ENCODE measurements at places on chromosomes 6 and 20.

- DNase-seq: no peak
Measured at GRCh38 chr20:8654486-8654885, 414.4 kb upstream of the PLCB4 start.

- DNase-seq: peak; percentile 95
Measured at GRCh38 chr20:31674895-31675827, 37.4 kb downstream of the COX4I2 start.

GRCh38 chr6:39189915-39190544, 39.2 kb downstream of the KCNK5 start:
- DNase-seq: peak; percentile 59

GRCh38 chr6:2579804-2580570, 170.7 kb downstream of the MYLK4 start:
- DNase-seq: no peak

DNA sequence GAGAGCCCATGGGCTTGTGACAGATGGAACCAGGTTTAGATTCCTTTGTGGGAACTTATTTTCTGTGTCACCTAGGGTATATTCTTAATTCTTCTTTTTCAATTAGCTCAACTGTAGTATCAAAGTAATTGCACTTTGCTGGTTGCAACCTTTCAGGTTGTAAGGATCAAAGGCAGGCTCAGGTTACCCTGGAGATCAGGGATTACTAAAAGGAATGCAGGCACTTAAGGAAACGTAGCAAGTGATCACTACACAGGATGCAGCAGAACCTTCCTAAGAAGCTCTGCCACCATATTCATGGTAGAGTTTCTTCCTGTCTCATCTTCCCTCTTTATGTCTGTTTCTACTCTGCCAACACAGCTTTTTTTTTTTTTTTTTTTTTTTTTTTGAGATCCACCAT, 133.2 kb upstream of the JAG1 start:
- no peak for DNase-seq

GRCh38 chr20:62272200-62272599, 30.6 kb upstream of the ADRM1 start:
- DNase-seq: no peak

GRCh38 chr20:51532577-51533191, 9.8 kb downstream of the NFATC2 start:
- DNase-seq: no peak

DNA sequence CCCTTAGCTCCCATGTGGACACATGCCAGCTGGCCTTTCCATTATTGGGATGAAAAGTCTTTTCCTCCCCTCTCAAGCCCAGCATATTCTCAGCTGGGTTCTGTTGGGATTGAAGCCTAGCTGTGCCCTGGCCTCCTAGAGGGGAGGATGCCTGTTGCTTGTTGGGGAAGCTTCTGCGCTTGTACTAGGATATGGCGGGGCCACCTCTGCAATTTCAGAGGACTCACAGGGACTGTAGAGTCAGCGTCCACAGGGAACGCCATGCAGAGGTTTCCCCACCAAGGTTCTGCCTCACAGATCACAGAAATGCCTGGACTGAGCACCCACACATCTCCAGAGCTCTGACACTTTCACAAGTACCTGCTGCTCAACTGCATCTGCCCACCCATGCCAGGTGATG, 288.7 kb upstream of the FOXQ1 start:
- no peak for DNase-seq

- DNase-seq: no peak
Measured at GRCh38 chr6:52337633-52338290, 24.2 kb upstream of the PAQR8 start.

DNA sequence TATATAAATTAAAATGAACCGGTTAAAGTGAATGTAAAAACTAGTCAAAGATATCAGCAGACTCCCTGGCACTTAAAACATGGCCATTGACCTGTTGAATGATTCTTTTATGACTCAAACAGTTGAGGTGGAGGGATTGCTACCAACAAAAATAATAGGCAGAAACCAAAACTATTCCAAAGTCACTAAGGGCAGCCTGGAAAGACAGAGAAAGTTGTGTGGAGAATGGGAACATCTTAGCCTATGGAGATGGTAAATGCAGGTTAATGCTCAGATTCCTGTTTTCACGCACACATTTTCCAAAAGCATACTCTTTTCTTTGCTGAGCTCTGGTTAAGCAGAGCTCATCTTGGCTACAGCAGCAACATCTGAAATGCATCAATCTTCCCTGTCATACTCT, 553.5 kb downstream of the HACE1 start:
- no peak for DNase-seq

GRCh38 chr6:54206510-54206909, 95.3 kb downstream of the MLIP start:
- no peak for DNase-seq

DNA sequence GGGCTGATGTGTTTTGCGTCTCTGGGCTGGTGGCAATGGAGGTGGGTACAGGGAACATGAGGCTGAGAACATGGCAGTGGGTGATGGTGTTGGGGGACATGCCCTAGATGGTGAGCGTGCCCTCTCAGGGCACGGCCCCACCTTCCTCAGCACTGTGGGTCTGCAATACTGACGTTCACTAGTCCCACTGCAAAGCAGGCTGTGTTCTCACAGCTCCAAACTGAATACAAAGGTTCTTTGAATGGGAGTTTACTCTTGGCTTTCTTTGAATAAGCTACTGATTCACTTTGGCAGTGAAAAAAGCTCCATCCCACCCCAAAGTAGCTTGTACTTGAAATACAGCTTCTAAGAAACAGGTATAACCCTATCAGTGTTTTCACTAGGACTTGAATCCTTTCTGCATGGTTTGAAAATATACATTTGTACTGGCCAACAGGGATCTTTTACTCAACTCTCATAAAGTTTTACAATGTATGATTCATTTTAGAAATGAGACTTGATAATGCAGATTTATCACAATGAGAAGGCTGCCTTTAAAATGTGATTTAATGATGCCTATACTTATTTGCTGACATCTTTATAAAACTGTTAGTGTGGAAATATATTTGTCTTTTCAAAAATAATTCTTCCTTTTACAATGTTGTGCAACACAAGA, 400.7 kb downstream of the ZFAND3 start:
- no peak for DNase-seq

DNA sequence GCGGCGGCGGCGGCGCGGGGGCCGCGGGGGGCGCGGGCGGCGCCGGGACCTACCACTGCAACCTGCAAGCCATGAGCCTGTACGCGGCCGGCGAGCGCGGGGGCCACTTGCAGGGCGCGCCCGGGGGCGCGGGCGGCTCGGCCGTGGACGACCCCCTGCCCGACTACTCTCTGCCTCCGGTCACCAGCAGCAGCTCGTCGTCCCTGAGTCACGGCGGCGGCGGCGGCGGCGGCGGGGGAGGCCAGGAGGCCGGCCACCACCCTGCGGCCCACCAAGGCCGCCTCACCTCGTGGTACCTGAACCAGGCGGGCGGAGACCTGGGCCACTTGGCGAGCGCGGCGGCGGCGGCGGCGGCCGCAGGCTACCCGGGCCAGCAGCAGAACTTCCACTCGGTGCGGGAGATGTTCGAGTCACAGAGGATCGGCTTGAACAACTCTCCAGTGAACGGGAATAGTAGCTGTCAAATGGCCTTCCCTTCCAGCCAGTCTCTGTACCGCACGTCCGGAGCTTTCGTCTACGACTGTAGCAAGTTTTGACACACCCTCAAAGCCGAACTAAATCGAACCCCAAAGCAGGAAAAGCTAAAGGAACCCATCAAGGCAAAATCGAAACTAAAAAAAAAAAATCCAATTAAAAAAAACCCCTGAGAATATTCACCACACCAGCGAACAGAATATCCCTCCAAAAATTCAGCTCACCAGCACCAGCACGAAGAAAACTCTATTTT, 2.0 kb downstream of the FOXC1 start:
- peak; percentile 30 for DNase-seq

GRCh38 chr6:20811109-20811761, 277.0 kb downstream of the CDKAL1 start:
- no peak for DNase-seq

DNA sequence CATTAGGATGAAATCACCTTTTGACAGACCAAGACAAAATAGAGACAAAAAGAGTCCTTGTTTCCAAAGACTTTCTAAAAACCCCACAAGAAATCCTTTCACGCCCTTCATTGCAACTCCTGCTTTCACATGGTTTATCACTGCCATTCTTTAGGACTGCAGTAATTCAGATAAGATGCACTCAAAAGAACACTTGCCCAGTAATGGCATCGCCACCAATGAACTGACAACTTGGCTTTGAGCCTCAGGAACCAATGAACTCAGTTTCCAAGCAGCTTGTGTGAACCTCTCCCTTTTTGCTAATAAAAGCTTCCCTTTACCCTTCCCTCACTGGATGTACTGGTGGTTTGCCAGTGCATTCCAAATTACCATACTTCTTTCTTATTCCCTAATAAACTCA, 21.8 kb downstream of the OSTM1 start:
- no peak for DNase-seq
